ENCODE measurements at places on chromosomes 6 and 20.

GRCh38 chr6:4564801-4565271 lies 211.4 kb upstream of the CDYL start:
- DNase-seq, result no peak

DNA sequence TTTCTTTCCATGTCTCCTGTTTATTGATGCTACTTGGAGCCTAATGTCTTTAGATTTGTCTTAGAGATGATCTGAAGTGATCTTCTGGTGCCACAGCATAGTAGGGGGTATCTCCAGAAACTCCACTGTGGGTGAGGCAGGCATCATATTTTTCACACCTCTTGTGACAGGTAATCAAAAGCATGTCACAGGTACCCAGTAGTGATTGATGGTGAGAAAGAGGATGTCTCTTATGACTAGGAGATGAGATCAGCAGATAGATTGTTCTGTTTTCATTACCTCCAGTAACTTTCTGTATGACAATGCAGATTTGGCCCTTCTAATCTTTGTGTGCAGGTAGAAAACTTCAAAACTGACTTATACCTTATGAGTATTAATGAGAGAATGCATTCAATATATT lies 13.5 kb downstream of the NCOA7 start:
- no peak for DNase-seq

GRCh38 chr6:72740135-72740534 lies 118.3 kb downstream of the KCNQ5 start:
- no peak for DNase-seq

GRCh38 chr6:122722746-122723145 lies 56.8 kb upstream of the FABP7 start:
- no peak for DNase-seq

Measured in ascending aorta (tissue), 2 donors.